ENCODE measurements at places on chromosomes 12 and 14.

- peak; percentile 48 for DNase-seq
Observed at GRCh38 chr12:89873745-89874144, 165.1 kb upstream of the ATP2B1 start.

- peak; percentile 61 for DNase-seq
Observed at GRCh38 chr14:32201193-32201815, 541 bp upstream of the RNU6-7 start.

- no peak for DNase-seq
Observed at GRCh38 chr14:86625637-86626036, 1095.7 kb downstream of the FLRT2 start.

- DNase-seq, result no peak
Observed at GRCh38 chr12:112466011-112466422, 47.3 kb downstream of the PTPN11 start.

DNA sequence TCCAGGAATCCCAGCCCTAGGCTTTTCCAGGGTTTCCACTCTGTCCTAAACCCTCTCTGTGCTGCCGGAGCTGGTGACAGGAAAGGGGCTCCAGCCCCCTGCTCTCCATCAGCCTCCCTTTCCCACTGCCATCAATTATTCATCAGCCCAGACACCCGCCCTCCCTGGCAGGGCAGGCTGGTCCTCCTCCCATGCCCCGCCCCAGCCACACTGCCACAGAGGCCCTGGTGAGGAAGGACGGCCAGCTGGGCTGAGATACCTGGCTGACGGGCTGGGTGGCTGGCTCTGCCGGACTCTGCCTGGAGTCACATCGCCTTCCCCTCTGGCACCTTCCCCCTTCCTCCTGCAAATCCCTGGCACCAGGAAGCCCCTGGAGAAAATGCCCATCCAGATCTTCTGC is 11.9 kb upstream of the SMARCD1 start:
- no peak for DNase-seq

DNA sequence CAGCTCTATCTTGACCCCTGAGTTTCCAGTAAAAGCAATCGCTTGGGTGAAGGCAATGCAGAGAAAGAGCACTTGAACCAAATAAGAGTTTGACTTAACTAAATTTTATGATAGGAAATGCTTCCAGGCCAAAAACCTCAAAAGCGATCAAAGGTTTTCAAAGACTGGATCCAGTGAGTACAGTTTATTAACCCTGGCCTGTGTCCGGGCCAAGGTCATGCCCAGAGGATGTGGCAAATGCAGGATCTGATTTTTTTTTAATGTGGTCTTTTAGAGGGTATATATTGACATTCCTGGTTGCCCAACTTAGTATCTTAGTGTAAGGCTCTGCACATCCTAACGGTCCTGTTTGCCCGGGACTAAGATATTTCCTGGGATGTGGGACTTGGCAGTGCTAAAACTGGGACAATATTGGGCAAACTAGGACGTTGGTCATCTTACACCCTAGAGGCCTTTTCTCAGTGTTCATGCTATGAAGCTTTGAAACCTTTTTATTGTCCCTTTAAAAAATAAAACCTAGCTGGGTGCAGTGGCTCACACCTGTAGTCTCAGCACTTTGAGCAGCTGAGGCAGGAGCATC is 40.1 kb upstream of the TMED10 start:
- DNase-seq, result no peak

All from dermis blood vessel endothelial cell (primary cell).